Epithelial cell of esophagus (primary cell): ENCODE measurements at places on chromosomes 5 and 9.

- DNase-seq: no peak
These were observed 54.7 kb upstream of the SIMC1 start for GRCh38 chr5:176183321-176184074.

GRCh38 chr9:36717276-36717675 is 144.6 kb downstream of the MELK start:
- no peak for DNase-seq

DNA sequence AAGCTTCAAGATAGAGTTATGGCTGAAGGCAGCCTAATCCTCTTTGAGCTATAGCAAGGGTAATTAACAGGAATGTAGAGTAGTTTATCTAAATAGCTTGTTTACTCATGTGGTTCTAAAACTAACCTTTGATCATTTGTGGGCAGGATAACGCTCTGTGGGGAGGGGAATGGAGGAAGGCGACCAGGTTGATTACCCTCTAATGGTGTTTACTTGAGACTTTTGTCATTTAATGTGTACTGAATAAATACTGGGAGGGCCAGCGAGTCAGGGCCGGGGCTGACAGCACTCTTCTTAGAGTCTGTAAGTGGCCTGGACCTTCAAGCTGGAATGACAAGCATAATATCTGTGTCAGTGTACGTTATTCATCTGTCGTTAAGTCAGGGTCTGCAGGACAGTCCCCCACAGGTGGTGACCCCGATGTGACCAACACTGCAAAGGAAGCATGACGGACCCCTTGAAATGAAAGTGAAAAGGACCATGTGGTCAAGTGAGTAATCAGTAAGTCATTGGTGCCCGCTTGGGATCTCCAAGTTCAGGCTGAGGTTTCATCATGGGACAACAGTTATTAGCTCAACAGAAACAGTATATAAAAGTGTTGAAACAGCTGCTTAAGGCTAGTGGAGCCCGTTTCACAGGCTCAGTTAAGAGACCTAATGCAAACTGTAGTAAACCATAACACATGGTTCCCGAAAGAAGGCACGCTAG is 162.6 kb downstream of the CPLANE1 start:
- DNase-seq: no peak

GRCh38 chr5:7396713-7397454 is 946 bp downstream of the ADCY2 start:
- DNase-seq: no peak

GRCh38 chr5:159681661-159682060 is 234.6 kb upstream of the ADRA1B start:
- DNase-seq: no peak

- DNase-seq: no peak
These were observed at the start of gene OGN for GRCh38 chr9:92404042-92404836. TSS of gene OGN (minus strand) at chr9:92404578. CDS start at chr9:92403407, 1,171 bp downstream.

- no peak for DNase-seq
These were observed 131.9 kb downstream of the MRPL36 start for GRCh38 chr5:1667648-1668140.
